CD4-positive, alpha-beta T cell treated with Interleukin-21 for 1 hour (primary cell): ENCODE measurements at places on chromosomes 5 and 9.

GRCh38 chr9:68426755-68427154, 70.3 kb downstream of the PGM5 start:
- DNase-seq, result no peak

DNA sequence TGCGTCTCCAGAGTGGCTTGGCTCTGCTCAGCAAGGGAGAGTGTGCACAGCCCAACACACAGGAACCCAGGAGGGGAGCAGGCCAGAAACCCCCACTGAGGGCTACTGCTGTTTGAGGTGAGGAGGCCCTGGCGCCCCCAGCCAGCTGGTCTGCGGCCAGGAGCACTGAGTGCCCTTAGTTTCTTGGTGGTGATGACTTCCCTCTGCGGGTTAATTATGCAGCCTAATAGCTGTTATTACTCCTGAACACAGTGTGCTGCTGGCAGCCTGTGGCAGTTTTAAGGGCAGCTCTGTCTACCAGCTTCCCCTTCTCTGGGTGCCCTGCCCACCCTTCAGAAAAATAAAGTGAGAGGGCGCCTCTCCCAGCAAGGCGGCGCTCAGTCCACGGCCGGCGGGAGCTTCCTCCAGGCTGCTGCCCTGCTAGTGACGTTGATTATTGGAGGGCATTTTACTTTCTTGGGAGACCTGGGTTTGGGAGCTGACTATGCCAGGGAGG, 19.2 kb downstream of the GADD45G start:
- DNase-seq, result no peak

DNA sequence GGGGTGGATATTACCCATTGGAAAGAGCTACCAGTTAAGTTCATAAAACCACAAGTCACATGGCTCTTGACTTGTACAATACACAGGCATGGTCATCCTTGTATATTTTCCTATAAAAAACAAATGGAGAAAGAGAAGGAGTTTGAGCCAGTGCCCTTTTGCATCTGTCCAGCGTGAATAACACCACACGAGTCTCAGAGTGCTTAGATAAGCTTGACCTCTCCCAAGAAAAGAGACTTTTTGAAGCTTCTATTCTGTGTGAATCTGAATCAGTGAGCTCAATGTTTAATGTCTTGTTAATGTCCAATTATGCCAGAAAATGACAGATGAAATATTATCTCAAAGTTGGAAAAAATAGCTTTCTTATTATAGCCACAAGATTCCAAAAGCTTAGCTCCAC, 30.9 kb upstream of the LPAR1 start:
- no peak for DNase-seq

DNA sequence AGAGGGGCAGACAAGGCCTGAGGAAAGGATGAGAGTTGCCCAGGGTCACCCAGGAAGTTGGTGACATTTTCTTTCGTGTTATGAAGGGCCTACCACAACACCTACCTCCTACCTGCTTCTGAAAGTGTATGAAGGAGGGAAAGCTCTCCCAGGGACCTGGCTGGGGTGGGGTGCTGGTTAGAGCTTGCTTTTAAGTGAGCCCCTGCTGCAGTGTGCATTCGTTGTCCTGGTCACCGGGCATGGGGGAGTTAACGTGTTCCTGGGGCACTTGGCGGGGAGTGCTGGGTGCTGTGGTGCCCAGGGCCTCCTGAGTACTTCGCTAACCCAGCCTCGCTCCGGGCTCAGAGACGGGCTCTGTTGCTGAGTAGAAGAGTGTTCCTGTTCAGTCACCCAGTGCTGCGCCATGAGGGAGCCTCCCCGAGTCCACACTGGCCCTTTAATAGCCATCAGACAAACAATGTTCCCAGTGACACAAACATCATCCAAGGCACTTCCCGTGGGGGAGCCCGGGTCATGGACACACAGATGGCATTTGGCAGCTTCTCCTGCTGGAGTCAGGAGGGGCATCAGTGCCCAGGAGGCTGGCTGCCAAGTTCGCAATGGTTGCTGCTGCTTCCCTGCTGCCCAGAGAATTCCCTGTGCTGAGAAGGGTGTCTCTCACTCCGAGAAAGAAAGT, 85.7 kb downstream of the AMBP start:
- no peak for DNase-seq

- DNase-seq, result peak; percentile 17
Observed at GRCh38 chr5:317086-317811, 4.3 kb upstream of the AHRR start.

DNA sequence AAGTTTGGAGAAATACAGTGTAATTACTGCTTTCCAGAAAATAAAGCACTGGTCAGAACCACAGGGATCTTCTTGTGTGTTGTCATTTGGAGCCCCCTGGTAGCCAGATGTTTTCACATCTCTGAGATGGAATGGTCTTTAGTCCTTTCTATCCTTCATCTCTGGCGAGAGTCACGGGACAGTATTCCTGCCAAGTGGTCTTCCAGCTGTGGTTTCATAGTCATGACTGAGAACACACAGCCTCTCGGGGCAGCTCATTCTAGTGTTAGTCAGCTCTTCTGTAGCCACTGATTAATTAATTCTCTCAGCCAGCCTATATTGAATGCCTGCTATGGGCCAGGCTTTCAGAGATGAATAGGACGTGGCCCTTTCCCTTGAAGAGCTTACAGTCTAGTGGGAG, 34.1 kb downstream of the HMGXB3 start:
- no peak for DNase-seq

DNA sequence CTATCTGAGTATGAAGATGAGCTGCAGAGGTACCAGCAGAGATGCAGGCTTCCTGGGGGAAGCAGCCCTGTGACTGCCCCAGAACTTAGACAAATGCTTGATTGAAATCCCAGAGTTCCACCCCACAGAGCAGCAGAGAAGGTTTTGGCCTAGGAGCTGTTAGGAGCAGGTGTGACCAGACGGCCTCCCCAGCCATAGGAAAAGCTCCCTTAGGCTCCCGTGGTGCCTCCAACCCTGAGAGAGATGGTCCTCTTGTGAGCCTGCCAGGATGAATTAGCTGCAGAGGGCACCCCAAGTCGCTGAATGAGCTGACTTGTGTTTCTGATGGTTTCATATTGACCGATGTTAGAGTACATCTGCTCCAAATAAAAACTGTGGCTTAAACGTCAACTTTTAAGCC, 22.1 kb downstream of the NTRK2 start:
- DNase-seq, result no peak
